Activated B cell treated with CpG ODN at 0.5 μM for 24 hours (primary cell): ENCODE measurements at places on chromosomes 2 and 18.

DNA sequence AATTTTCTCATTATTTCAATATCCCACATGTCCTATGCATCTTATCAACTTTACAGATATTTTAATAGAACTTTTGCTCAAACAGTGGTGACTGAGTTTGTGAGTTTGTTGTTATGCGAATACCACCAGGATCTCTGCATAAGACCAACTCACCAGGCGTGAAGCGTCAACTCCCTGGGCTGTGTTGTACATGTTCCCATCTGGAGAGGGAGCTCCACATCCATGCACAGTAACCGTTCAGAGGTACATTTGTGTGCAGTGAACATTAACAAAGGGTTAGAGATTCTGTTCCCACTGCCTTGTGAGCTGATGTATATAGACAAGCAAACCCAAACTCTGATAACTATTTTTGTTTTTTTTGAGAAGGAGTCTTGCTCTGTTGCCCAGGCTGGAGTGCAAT lies 188.7 kb downstream of the MYT1L start:
- no peaks in the 10 kb centered on the region for H3K4me1 ChIP-seq
- H3K4me3 ChIP-seq: no peak overlapping the region
- no peak for DNase-seq
- H3K36me3 ChIP-seq: no peaks in the 10 kb centered on the region
- no peaks in the 10 kb centered on the region for H3K27me3 ChIP-seq

DNA sequence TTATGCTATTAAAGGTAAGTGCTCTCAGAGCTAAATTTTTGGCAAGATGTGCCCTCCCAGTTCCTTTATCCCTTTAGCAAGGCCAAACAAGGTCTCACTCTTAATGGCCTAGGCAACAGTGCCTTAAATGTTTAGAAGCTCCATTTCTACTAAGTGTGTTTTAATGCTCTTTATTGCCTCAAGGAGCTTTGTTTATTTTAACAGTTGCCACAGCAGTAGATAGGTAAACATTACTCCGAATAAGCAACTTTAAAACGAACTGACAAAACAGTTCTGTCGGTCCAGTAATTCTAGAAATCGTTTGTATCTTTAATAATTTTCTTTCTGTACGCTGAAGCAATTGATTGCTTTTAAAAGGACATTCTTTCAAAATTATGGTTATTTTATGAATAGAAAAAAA lies 74.5 kb downstream of the PIEZO2 start:
- no peaks in the 10 kb centered on the region for H3K36me3 ChIP-seq
- no peak overlapping the region for H3K27ac ChIP-seq
- H3K27me3 ChIP-seq: no peaks in the 10 kb centered on the region
- H3K4me3 ChIP-seq: no peak overlapping the region

DNA sequence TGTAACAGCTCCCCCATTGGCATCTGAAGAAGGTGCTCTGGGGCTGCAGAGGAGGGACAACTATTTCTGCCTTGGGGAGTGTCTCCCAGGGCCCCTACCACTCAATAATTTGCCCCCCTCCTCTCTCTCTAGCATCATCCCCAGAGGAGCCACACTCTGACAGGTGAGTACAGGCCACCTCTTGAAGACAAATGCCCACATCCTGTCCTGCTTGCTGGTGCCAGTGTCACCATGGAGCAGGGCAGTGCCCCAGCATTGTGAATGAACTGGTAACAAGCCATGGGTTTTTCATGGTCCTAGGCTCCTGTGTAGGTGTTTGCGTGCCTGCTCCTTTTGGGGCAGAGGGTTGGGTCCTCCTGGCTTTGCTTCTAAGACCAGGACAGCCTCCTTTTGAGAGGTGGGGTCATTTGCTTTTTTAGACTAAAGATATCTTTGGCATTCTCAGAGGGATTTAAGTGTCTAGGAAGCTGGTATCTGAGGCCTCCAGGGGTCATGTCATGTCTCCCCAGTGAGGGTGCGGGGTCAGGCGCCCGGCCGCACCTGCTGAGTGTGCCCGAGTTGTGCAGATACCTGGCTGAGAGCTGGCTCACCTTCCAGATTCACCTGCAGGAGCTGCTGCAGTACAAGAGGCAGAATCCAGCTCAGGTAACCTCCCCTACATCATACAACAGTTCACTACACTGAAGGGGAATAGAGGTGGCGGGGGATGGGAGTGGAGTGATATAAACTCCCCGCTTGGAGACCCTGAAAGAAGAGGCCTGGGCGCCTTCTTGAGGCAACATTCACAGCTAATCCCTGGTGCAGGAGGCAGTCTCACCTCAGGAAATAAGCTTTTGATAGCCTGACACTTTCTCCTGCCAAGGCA lies 1.8 kb downstream of the RETREG2 start:
- peak overlapping the region; percentile 7 for H3K27ac ChIP-seq
- no peaks in the 10 kb centered on the region for H3K27me3 ChIP-seq
- peaks cover 30% of the 10 kb centered on the region for H3K4me1 ChIP-seq
- H3K36me3 ChIP-seq: peaks cover 74% of the 10 kb centered on the region
- peak overlapping the region; percentile 24 for H3K4me3 ChIP-seq
- DNase-seq: no peak

DNA sequence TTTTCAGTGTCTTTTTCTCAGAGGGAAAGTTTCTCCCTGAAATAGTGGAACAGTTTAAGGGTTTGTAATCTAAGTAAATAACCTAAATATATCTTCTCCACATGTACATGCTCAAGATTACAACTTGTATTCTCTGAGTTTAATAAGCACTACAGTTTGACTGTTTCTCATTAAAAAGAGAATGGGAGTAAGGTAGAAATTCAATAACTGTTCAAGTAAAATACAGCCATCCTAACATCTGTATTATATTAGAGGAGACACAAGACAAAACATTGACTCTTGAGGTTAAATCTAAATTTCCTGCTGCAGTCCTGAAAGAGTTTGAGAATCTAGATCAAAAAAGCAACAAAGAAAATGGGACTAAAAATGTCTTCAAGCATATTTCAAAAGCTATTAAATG lies 73.0 kb upstream of the ZNF397 start:
- peaks cover 6% of the 10 kb centered on the region for H3K4me1 ChIP-seq
- H3K36me3 ChIP-seq: no peaks in the 10 kb centered on the region
- no peak overlapping the region for H3K4me3 ChIP-seq
- H3K27ac ChIP-seq: no peak overlapping the region

DNA sequence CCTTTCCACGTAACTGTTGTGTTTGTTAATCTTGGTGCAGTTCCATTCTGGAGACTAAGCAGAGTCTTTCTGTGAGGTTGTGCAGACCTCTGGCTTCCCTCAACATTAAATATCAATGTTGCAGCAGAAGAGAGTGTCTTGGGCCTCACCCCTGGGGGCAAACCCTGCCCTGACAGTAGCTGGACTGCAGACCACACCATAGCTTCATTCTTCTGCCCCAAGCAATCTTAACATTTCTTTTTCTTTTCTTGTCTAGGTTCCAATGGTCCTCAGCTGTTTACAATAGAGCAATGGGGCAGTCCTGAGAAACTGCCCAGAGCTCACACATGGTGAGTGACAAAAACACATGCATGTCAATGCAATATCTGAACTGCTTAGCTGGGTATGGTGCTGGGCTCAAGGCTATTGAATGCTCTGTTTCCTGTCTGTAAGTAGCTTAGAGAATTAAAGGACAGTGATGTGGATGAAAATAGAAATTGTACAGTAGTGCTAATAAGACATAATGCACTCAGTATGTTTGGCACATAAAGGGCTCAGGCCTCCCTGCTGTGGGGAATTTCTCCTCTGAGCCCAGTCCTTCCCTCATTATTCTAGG lies 237.6 kb downstream of the ALPK2 start:
- H3K27ac ChIP-seq: no peak overlapping the region
- peaks cover 65% of the 10 kb centered on the region for H3K36me3 ChIP-seq
- H3K4me1 ChIP-seq: no peaks in the 10 kb centered on the region

GRCh38 chr18:9066817-9067306 lies 35.6 kb upstream of the NDUFV2 start:
- H3K36me3 ChIP-seq: no peaks in the 10 kb centered on the region
- no peaks in the 10 kb centered on the region for H3K27me3 ChIP-seq
- H3K4me3 ChIP-seq: peak overlapping the region; percentile 62
- no peak for DNase-seq
- H3K4me1 ChIP-seq: peaks cover 73% of the 10 kb centered on the region
- peak overlapping the region; percentile 91 for H3K27ac ChIP-seq

DNA sequence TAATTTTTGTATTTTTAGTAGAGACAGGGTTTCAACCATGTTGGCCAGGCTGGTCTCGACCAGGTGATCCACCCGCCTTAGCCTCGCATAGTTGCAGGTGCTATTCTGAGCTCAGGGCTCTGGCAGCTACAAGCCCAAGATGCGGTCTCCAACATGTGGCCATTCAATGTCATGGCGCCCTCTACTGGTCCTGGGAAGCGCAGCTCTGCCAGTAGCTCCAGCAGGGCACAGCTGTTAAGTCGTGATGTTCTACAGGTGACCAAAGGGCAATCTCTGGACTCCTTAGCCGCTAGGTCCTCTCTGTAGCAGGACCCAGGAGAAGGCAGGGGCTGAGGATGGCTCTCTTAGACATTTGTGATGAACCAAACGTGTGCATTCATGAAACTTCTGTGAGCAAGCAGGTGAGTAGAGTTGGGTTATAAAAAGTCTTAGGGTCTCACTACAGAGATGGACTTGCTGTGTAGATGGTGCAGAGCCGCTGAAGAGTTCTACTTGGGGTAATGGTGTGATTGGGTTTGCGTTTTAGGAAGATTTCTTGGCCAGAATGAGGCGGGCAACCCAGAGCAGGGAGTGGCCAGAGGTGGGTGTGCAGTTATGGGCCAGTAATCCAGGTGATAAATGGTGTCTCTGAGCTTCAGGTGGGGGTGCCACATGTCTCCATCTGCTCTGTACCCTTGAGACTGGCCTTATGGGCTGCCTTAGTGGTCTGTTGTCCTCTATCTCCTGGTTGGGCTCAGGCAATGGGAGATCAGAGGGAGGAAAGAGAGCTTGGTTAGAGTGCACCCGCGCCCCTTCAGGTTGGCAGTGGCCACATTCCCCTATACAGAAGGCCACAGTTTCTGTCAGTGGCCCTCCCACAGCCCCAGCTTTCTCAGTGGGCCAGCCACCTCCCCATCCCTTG lies 31.0 kb downstream of the IL37 start:
- no peak overlapping the region for H3K4me3 ChIP-seq
- peak; percentile 29 for DNase-seq
- no peak overlapping the region for H3K27ac ChIP-seq

- peaks cover 22% of the 10 kb centered on the region for H3K27me3 ChIP-seq
- peak overlapping the region; percentile 89 for H3K4me3 ChIP-seq
- H3K36me3 ChIP-seq: peaks cover 9% of the 10 kb centered on the region
- peak overlapping the region; percentile 72 for H3K27ac ChIP-seq
- H3K4me1 ChIP-seq: peaks cover 42% of the 10 kb centered on the region
Measured at GRCh38 chr2:221572821-221573429, 821 bp upstream of the EPHA4 start.

DNA sequence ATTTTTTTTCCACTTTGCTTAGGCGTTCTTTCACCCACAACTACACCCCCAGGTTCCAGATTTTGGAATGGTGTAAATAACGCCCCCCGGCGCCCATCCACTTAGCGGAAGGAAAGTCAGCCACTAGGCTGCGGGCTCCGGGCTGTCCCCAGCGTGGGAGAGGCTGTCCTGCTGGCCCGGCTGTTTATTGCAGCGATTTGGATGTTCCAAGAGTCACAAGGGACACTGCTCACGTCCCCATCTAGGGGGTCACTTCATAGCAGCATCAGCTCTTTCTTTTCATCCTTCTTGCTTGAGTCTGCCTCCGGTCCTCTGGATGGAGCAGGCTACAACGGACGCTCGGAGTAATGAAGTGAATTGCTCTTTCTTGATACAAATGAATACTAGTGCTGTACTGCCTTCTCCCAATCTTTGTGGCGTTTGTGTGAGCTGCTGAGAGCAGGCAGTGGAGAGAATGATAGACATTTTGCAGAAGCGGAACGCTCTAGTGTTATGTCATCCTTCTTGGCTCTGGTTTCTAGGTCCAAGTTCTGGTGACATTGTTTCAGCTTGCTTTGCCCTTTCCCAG lies 50.7 kb upstream of the PAIP2B start:
- peaks cover 12% of the 10 kb centered on the region for H3K4me1 ChIP-seq
- H3K36me3 ChIP-seq: no peaks in the 10 kb centered on the region
- no peak overlapping the region for H3K27ac ChIP-seq
- H3K4me3 ChIP-seq: peak overlapping the region; percentile 84

GRCh38 chr2:21633911-21634310 lies 510.1 kb downstream of the TDRD15 start:
- H3K4me1 ChIP-seq: no peaks in the 10 kb centered on the region
- no peak overlapping the region for H3K27ac ChIP-seq
- H3K27me3 ChIP-seq: no peaks in the 10 kb centered on the region
- H3K4me3 ChIP-seq: no peak overlapping the region
- H3K36me3 ChIP-seq: no peaks in the 10 kb centered on the region
- DNase-seq: no peak

DNA sequence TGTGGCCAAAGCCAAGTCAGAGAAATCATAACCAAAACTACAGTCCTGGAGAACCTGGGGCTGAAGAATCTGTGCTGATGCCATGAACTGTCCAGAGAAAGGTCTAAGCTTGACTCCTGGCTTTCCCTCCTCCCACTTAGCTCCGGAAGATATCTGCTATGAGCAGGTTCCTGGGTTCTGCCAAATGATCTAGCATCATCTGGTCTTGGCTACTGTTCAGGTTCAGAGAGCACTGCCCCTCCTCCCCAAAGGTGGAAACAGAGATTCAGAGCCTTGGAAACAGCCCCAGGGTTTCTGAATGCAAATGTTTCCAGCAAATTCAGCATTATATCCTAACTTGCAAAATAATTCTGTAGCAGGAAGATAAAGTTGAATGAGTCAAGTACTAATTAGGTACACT lies 219.2 kb upstream of the SP5 start:
- peaks cover 9% of the 10 kb centered on the region for H3K27me3 ChIP-seq
- no peak for DNase-seq
- no peaks in the 10 kb centered on the region for H3K36me3 ChIP-seq
- no peaks in the 10 kb centered on the region for H3K4me1 ChIP-seq
- H3K4me3 ChIP-seq: no peak overlapping the region

DNA sequence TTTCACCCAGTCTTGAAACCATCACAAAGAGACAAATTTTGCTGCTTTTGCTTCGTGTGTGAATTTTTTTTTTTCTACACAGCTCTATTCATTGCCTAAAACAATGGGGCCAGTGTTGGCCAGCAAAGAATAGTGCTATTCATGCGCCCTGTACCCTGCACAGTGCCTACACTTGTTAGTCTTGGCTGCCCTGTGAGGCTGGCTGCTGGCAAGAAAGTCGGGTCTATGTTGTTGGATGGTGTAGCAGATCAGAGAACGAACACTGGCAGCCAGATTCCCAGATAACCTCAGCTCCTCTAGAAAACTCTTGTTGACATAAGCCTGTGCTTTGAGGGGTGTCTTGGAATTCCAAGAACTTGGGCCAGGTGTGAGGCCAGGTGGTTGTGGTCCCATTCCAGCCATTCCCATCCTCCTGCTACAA lies 455.7 kb upstream of the TCF4 start:
- H3K4me3 ChIP-seq: no peak overlapping the region
- H3K4me1 ChIP-seq: peaks cover 3% of the 10 kb centered on the region
- DNase-seq: no peak
- no peaks in the 10 kb centered on the region for H3K27me3 ChIP-seq
- H3K27ac ChIP-seq: no peak overlapping the region

GRCh38 chr2:152062125-152063091 lies 36.4 kb downstream of the CACNB4 start:
- no peak for DNase-seq
- peaks cover 10% of the 10 kb centered on the region for H3K4me1 ChIP-seq
- no peaks in the 10 kb centered on the region for H3K36me3 ChIP-seq
- H3K4me3 ChIP-seq: no peak overlapping the region
